ENCODE measurements at places on chromosomes 6 and 20.

- DNase-seq = no peak
Observed at GRCh38 chr6:11968241-11968806, 43.8 kb upstream of the HIVEP1 start.

- no peak for DNase-seq
Observed at GRCh38 chr20:62134735-62135231, 8.4 kb downstream of the PSMA7 start.

DNA sequence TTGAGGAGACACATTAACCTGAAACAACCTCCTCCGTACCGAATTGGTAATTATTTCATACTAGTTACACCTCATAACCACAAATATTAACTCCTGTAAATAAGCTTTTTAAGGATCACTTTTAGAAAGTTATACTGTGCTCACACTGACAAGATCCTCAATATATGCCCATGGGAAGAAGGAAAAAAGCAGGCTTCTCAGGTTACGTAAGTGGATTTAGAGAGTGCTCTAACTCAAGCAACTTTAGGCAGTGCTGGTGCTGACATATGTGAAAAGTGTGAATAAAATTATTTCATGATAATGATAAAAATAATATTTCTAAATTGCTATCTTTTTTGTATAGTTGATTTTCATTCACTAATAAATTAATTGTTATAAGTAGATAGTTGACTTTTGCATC is 76.1 kb downstream of the PRKN start:
- no peak for DNase-seq

GRCh38 chr20:8043687-8044282 is 24.2 kb upstream of the TMX4 start:
- DNase-seq = no peak

DNA sequence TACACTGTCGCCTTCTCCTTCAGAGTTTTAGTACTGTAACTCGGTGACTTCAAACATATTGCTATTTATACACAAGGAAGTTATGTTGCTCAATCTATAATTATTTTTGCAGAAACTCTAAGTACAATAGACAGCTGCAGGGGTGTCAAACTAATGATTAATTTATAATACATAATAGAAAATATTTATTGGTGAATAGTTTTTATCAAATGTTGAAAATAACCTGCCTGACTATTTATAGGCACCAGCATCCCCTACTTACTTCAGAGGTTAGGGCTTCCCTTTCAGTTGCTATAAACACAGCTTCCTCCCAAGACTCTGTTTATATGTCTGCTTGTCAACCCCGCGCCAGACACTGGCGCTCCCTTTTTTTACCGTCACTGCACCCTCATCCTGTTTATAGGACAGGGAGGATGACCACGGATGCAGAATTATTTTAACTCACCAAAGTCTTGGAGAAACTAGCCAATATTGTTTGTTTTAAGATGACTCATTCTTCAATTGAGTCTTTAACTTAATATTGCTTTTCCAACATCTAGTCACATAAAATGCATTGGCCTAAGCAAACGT is 225.0 kb downstream of the ALDH8A1 start:
- DNase-seq = no peak

- peak; percentile 21 for DNase-seq
Observed at GRCh38 chr20:4369798-4370124, 351.9 kb upstream of the PRND start.

DNA sequence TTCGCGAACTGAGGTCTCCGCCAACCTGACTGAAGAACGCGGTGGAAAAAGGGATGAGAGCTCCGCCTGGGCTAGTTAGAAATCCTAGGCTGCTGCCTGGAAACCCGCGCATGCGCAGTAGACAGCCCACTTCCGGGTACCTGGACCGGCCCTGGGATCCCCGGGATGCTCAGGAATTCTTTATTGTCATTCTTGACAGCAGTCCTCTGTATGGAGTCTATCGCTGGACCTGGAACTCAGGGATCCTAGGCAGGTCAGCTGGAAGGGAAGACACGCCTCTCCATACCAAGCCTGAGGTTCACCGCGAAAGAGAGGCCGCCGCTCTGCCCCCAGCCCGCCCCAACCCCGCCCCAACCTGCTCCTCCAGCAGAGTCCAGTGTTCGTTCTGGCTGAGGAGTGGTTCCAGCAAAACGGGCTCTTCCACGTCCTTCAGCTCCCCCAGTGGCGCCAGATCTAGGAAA is 1379.2 kb upstream of the DEFB115 start:
- no peak for DNase-seq

GRCh38 chr20:53141201-53142050 is 169.3 kb downstream of the TSHZ2 start:
- no peak for DNase-seq

GRCh38 chr6:39082310-39082709 is 32.7 kb downstream of the SAYSD1 start:
- DNase-seq = no peak

GRCh38 chr20:57657535-57658446 is 37.6 kb upstream of the ZBP1 start:
- DNase-seq = no peak

GRCh38 chr6:29850011-29850553 is 22.5 kb downstream of the HLA-G start:
- DNase-seq = no peak

GRCh38 chr6:79630883-79631692 is at the start of gene SH3BGRL2:
Gene SH3BGRL2, plus strand, starts transcription at chr6:79631329. Its CDS starts 133 bp downstream, at chr6:79631462.
- no peak for DNase-seq

GRCh38 chr6:166591026-166591425 is 4.5 kb upstream of the RAMACL start:
- DNase-seq = no peak

- no peak for DNase-seq
Observed at GRCh38 chr20:20772497-20773085, 60.1 kb upstream of the RALGAPA2 start.

- DNase-seq = no peak
Observed at GRCh38 chr20:63842258-63842657, 11.2 kb upstream of the ZBTB46 start.

DNA sequence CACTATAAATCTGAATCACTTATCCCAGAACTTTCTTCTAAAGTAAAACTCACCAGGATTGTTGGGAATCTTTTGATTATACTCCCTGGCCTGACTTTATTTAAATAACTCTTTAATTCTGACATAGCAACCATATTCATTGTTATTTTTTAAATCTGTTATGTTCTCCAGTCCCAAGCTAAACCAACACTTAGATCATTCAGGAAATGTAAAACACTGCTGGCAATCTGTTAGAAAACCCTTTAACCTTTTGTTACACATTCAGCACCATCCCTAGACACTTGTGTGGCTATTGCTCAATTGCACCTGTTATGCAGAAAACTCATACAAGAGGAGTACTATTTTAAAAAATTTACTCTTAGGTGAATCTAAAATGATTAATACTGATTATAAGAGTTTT is 101.8 kb upstream of the NHSL1 start:
- DNase-seq = no peak

DNA sequence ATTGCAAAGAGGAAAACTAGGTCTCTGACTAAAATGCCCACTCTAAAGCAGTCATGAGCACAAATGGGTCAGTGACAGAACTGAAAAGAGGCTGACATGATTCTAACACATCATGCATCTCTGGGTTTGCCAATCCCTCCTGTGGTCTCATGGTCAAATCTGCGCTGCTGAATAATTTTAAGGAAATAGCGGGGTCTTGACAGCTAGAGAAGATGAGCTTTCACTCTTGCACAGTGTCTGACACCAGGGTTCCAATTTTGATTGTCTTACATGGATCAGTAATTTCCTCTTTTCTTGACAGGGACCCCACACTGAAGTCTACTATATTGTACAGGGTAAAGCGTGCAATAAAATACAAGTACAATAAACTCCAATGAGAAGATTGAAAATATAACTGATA is 236.8 kb upstream of the CNR1 start:
- DNase-seq = no peak

- DNase-seq = no peak
Observed at GRCh38 chr6:39430871-39431523, 108.5 kb upstream of the KCNK16 start.

DNA sequence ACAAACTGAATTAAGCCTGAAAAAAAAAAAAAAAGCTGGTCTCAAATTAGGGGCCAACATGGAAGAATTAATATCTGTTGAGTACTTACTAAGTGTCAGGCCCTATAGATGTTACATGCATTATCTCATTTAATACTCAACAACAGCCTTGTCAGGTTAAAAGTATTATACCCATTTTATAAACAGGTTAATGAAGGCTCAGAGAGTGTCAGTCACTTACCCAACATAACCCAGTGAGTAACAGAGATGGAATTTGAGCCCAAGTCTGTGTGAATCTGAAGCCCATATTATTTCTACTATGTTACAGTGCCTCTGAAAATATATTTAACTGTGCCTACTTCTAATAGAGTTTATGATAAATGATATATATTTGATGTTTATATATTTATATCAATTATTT is 11.3 kb upstream of the EIF2S2 start:
- no peak for DNase-seq

GRCh38 chr6:168123165-168123911 is 44.3 kb upstream of the FRMD1 start:
- DNase-seq = no peak

DNA sequence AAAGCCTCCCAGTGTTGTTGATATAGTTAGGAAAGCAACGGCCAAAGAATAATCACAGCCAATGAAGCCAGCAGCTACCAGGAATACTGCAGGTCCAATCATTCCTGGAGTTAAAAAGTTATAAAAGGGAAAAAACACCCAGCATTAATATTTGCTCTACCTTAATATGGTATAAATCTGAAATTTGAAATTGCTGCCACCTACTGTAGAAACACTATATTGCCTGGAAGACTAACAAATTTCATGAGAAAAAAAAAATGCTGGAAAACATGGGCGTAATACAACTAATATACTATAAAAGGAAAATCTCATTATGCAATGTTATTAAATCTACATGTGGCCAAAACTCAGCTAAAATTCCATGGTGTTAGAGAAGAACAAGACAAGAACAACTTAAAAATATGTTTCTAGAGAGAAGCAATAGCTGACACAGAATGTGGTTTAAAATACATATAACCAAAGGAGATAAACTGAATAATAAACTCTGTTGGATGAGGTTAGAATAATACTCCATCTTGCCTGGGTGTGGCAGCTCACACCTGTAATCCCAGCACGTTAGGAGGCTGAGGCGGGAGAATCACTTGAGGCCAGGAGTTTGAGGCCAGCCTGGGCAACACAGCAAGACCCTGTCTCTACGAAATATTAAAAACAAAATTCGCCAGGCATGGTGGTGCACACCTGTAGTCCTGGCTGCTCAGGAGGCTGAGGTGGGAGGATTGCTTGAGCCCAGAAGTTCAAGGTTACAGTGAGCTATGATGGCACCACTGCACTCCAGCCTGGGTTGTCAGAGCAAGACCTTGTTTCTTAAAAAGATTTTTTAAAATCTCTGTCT is 43.1 kb downstream of the SLC17A5 start:
- no peak for DNase-seq

GRCh38 chr6:158069800-158070195 is 88.1 kb downstream of the SYNJ2 start:
- DNase-seq = no peak

DNA sequence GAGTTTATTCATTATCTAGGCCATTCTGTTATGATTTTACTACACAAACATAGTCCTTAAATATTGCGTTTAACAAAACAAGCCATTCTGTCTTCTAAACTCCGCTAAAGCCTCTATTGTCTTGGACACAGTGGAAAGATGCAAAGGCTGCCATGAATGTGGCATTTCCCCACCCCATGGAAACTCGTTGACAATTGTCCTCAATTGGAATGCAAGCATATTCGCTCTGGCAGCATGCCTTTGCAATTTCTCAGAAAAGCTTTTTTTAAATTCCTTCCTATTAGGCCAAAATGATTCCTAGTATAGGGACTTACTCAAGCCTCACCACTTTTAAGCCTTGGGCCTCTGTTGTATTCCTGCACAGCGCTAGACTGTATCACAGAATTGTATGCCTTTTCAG is 22.8 kb downstream of the OR2A4 start:
- DNase-seq = no peak

- DNase-seq = no peak
Observed at GRCh38 chr6:152209211-152209610, 401.7 kb downstream of the ESR1 start.

DNA sequence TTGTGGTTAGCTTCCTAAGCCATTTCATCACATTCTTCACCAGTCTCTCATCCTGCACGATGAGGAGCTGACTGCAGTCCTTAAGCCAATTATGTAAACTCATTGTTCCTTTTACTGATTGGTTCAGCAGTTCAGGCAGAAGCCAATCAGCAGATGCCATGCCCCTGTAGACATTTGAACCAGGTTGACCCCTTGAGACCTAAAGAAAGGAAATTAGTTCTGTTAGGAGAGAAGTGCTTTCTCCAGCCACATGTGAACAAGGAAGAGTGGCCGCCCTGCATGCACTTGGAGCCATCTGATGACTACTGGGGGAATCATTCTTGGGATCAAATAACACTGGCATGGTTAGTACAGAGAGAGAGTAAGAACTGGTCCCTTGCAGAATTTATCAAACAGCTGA is 535.2 kb upstream of the ID4 start:
- DNase-seq = no peak

DNA sequence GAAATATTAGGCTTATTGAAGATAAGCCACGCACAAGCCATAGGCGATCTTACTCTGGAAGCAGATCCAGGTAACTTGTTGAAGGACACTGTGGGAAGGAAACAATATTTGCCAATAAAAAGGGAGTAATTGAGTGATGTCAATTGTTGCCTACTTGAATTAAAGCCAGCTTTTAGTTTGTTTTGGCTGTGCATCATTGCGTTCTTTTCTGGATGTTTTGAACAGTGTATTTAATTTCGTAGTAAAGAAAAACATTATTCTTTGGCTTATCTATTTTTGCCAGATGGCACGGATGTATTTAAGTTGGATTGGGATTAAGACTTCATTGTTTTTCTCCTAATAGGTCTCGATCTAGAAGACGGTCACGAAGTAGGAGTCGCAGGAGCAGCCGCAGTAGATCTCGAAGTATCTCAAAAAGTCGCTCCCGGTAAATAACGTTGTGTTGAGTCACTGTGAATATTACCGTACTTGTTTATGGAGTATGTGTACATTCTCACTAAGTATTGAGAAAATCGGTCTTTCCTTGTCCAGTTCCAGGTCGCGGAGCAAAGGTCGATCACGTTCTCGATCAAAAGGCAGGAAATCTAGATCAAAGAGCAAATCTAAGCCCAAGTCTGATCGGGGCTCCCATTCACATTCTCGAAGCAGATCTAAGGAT is 2.6 kb downstream of the SRSF6 start:
- DNase-seq = no peak

- DNase-seq = no peak
Observed at GRCh38 chr6:50993941-50994720, 175.5 kb downstream of the TFAP2B start.

DNA sequence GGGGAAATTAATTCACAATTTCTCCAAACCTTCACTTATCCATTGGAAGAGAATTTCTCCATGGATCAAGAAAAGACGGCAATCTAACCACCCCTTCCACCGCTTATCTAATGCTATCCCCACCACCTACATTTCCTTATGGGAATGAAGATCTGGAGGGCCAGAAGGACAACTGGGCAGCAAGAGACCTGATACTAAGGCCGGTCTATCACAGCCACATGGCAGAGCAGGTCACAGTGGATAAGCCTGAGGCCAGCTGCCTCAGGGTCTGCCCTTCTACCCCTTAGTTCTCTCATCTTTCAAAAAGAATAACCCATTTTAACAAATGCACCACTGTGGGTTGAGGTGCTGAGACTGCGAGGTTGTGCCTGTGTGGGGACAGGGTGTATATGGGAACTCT is 37.1 kb downstream of the MAN1A1 start:
- no peak for DNase-seq
